ENCODE measurements at places on chromosomes 3 and 15.

GRCh38 chr15:39976291-39977274, 42.7 kb downstream of the EIF2AK4 start:
- DNase-seq: peak; percentile 70

- no peak for DNase-seq
Observed at GRCh38 chr3:17891139-17891856, 148.9 kb upstream of the TBC1D5 start.

DNA sequence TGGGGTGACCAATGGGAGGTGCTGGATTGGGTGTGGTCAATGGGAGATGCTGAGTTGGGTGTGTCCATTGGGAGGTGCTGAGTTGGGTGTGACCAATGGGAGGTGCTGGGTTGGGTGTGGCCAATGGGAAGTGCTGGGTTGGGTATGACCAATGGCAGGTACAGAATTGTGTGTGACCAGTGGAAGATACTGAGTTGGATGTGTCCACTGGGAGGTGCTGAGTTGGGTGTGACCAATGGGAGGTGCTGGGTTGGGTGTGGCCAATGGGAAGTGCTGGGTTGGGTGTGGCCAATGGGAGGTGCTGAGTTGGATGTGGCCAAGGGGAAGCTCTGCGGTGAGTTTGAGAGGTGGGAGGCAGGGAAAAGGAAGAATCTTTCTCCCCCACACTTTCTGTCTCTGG, 250.0 kb upstream of the PROK2 start:
- DNase-seq: no peak

GRCh38 chr3:149688122-149688757, 30.4 kb upstream of the WWTR1 start:
- DNase-seq: no peak

DNA sequence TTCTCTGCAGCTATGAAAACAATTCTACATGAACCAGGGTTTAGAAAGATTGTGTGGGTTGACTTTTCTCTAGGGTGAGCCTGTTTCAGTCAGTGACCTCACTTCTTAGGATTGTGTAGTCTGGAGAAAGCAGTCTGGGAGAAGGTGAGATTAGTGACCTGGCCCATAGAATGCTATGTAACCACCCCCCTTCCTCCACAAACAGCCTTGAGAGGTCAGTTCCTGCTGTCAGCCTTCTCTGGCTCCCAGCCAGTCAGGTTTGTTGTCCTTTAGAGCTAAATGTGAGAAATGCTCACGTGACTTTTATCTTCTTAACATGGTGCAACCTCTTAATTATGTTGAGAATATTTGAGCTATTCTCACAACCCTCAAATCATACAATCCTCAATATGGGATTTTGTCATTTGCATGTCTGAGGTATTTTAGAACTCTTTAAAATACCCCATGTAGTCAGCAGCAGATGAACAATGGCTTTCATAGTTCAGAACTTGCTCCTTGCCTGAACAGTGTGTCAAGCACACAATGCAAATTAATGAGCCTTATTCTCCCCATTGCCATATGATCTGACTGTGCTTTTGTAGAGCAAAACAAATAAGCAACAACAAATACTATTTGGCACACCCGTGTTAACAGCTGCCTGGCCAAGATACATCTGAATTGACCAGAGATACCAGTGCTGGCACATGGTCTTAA, 311.6 kb downstream of the CNTN6 start:
- no peak for DNase-seq

GRCh38 chr3:14605744-14606143, 45.8 kb upstream of the CCDC174 start:
- DNase-seq: no peak

- no peak for DNase-seq
Observed at GRCh38 chr15:81327516-81327915, 3.6 kb upstream of the STARD5 start.

DNA sequence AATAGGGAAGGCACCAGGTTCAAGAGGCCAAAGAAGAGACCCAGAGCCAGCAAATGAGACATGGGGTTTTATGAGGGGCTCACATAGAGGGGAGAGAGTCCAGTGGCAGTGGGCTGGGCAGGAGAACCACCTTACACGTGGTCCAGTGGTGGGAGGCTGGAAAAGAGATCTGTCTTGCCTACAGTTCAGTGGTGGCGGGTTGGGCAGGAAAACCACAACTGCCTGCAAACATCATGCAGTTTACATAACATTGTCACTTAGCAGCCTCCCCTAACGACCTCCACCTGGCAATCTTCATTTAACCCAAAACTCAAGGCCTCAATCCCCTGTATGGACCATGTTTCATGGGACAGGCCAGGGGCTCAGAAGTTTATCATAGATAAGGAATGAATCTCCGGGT, 29.1 kb downstream of the CRYGS start:
- DNase-seq: no peak
